Stimulated activated CD8-positive, alpha-beta memory T cell treated with anti-CD3 and anti-CD28 coated beads, Interleukin-4, amount 100 ng/mL, for 1 hour (primary cell): ENCODE measurements at places on chromosomes 1 and 21.

DNA sequence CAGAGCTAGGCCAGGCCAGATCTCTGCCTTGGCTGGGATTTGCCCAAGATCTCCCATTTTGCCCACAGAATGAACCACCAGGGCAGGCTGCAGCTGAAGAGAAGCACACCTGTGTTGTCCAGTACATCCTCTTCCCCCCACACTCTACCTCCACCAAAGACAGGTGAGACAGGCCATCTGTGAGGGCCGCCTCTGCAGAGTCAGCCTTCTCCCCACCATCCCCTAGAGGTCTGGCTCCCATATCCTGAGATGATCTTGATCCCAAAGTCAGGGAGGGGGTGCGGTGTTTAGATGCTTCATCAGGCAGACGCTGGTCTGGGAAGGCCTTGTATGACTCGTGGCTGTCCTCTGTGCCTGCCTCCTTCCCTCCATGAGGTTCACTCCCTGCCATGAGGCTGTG, 28.7 kb downstream of the HYI start:
- no peak for DNase-seq

DNA sequence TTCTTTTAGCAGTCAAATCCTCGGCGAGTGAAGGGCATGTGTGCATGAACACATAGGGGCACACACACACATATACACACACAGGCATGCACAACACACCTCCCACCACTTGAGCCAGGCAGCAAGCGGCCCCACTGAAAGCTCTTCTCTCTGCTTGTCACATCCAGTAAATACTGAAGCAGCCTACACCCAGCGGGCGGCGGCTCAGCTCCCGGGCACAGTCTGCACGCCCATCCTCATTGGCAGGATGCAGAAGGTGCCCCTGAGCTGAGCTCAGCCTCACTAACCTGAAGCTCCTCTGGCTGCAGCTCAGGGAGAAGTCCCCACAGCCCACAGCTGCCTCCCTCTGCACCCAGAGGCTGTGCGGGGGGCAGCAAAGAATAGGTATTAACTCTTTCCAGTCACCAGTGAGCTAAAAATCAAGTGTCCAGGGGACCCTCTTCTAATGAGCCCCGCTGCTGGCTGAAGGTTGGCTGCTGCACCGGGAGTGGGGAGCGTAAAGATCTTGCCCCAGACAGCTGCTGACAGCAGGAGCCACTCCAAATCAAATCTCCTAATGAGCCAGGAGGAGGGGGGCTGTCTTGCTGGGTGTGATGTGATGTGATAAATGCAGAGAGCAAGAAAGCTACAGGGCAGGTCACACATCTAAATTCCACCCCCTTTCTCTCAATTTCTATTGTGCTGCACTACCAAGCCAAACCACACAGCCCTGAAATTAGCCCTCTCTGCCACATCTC, 12.5 kb downstream of the RGS8 start:
- no peak for DNase-seq

- DNase-seq, result no peak
These were observed 1.2 kb downstream of the CEP170 start for GRCh38 chr1:243253926-243254232.

DNA sequence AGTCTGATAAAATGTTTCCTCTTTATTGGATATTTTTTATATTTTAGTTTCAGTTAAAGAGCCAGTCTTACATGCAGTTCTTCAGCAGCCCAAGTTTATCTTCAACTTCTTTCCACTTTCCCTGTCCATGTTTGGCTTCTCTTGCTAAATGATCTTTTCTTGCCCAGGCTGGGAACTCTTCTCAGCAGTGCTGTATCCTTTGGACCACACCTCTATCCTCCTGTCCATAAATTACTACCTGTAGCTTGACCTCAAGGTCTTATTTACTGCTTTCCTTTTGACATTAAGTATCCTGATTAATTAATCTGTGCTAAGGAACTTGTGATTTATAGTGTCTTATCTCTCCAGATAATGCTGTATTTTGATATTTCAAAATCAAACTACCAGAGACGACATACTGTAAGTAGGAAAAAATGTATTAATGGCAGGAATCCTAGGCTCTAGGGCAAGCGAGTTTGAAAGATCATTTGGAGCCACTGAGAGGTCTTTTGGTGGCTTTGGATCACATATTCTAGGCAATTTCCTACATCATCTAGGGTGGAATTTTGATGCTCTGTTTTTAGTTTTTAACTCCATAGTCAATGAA, 20.5 kb upstream of the PDC start:
- DNase-seq, result no peak

- no peak for DNase-seq
These were observed 468.5 kb downstream of the PCP4 start for GRCh38 chr21:40335704-40336103.

DNA sequence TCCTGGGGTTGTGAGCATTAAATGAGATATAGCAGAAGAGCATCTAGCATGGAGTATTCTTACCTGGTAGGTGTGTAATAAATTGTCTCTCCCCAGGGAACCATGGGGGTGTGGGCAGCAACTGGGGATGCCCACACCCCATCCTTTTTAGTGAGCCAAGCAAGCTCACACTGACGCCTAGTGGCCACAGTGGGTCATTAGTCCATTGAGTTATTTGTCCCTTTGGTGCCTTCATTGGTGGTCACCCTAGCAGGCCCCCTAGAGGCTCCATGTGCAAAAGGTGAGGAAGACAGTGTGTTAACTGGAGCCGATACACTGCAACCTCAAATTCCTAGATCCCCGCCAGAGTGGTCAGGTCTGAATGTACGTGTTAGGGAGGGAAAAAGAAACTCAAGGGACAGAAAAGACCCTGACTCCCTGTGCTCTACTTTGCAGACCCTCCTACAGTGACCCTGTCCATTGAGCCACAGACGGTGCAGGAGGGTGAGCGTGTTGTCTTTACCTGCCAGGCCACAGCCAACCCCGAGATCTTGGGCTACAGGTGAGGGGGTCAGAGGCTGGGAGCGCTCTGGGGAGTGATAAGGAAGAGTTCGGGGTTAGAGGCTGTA, 93.3 kb upstream of the CD1D start:
- no peak for DNase-seq

DNA sequence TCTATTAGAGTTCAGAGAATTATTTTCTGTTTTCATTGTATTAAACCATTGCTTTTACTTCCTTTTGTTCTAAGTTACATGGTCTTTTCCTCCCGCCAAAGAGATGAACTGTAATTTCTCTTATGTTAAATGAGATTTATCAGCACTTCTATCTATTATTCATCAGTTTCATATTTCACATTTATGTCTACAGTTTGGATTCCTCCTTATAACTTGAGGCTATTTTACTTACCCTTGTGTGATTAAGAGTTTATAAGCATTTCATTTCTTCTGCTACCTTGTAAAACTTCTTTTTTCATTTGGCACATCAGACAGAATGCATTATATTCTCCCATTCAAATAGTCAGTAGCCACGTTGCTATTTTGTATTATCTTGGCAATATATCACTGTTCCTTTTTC, 248.2 kb downstream of the PLA2G4A start:
- no peak for DNase-seq

GRCh38 chr21:17540530-17540929, 27.7 kb downstream of the CXADR start:
- no peak for DNase-seq

GRCh38 chr1:151143057-151143435, 3.4 kb downstream of the SEMA6C start:
- DNase-seq, result no peak

DNA sequence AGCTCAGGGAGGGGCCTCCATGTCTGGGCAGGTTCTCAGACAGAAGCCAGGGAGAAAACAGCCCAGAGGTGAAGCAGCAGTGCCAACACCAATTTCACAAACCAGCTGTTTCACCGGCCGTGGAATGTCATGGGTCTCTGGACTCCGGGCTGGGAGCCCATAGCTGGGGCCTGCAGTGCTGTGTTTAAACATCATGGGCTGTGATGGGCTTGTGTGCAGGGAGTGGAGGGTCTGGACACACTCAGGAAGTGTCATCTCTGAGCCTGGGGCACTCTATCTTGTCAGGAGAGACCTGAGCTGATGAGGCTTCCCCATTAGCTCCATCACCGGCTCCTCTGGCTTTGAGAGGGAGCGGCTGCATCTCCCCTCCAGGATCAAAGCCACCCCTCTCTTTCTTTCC, 173.6 kb upstream of the IGSF21 start:
- DNase-seq, result no peak

- no peak for DNase-seq
These were observed 44.0 kb downstream of the EDN2 start for GRCh38 chr1:41440321-41441085.

- no peak for DNase-seq
These were observed 61.4 kb downstream of the CLIC6 start for GRCh38 chr21:34730194-34730593.

- no peak for DNase-seq
These were observed 582 bp downstream of the SLC37A1 start for GRCh38 chr21:42513985-42514882.

DNA sequence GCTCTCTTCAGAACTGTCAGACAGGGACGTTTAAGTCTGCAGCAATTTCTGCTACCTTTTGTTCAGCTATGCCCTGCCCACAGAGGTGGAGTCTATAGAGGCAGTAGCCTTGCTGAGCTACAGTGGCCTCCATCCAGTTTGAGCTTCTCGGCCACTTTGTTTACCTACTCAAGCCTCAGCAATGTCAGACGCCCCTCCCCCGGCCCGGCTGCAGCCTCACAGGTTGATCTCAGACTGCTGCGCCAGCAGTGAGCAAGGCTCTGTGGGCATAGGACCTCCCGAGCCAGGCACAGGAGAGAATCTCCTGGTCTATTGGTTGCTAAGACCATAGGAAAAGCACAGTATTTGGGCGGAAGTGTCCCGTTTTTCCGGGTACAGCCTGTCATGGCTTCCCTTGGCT, 89.9 kb upstream of the PDC start:
- DNase-seq, result no peak

DNA sequence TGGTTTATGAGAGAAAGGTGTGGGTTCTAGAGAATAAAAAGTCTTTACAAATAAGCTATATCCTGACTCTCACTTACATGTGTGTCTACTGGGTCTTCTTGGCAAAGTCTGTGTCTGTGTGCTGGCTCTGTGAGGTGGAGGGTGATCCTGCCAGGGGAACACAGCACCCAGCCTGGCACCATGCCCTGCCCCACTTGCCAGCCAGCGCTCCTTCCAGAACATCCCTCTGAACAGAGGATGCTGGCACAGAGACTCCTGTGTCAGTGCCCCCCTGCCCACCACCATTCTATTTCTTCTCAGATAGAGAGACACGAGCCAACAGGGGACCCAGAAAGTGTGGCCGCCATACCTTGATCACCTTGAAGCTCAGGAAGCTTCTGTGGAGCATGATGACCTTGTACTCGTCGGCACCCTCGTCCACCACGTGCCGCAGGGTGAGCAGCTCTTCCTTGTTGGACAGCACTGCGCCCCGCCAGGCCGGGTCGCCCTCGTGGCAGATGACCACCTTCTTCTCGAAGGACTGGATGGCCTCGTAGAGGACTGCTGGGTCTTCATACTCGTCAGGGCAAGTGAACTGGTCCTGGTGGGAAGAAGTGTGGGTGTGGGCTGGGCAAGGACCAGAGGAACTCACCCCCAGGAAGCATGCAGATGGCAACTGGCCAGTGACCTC, 49.7 kb downstream of the NTPCR start:
- DNase-seq, result no peak

GRCh38 chr1:246726881-246727280, 2.7 kb downstream of the SCCPDH start:
- no peak for DNase-seq

- DNase-seq, result no peak
These were observed 280.3 kb upstream of the POU3F1 start for GRCh38 chr1:38326856-38327255.

DNA sequence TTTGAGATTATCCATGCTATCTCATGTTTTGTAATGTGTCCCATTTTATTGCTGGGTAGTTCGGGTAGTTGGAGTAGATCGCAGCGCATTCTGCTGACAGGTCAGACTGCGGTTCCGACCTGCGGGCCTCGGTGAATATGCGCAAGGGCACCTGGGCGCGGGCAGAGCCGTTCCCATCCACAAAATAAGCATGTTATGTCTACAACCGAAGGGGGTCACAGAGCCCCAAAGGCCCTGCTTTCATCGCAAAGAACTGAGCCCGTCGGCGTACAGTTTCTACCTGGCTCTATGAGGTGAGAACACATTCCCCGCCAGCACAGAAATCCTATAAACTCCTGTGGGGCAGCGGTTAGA, 88.4 kb downstream of the PRKAB2 start:
- DNase-seq, result no peak

- DNase-seq, result peak; percentile 38
These were observed 14.4 kb upstream of the CD101 start for GRCh38 chr1:116987256-116987555.

GRCh38 chr1:242212401-242212800, 213.5 kb upstream of the MAP1LC3C start:
- DNase-seq, result no peak

- no peak for DNase-seq
These were observed 1.7 kb downstream of the PIP5K1A start for GRCh38 chr1:151199873-151200581.

DNA sequence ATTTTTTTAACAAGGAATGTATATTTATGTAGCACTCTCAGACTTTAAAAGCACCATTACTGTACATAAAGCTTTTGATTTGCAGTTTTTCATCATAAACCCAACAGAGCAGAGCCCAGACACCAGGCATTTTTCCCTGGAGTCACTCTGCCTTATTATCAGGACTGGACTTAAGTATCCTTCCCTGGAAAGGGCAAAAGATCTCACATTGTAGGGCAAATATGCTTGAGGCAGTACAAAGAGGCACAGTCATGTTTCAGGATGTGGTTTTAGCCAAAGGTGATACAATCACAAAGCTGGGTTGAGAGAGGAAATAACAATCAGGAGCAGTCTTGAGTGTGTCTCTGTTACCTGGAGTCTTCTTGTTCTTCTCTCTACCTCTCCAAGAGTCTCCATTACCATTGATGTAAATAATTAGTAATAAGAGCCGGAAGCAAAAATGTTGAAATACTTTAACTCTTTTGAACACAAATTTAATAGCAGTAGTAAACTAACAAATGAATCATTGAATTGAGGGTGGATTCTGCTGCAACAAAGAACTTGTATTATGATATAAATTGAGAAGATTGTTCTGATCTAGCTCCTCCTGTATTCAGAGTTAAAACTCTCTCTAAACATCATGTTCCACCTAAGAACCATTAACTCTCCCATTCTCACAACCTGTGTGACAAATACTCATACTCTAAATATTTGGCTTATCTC, 160.5 kb downstream of the LTN1 start:
- no peak for DNase-seq

DNA sequence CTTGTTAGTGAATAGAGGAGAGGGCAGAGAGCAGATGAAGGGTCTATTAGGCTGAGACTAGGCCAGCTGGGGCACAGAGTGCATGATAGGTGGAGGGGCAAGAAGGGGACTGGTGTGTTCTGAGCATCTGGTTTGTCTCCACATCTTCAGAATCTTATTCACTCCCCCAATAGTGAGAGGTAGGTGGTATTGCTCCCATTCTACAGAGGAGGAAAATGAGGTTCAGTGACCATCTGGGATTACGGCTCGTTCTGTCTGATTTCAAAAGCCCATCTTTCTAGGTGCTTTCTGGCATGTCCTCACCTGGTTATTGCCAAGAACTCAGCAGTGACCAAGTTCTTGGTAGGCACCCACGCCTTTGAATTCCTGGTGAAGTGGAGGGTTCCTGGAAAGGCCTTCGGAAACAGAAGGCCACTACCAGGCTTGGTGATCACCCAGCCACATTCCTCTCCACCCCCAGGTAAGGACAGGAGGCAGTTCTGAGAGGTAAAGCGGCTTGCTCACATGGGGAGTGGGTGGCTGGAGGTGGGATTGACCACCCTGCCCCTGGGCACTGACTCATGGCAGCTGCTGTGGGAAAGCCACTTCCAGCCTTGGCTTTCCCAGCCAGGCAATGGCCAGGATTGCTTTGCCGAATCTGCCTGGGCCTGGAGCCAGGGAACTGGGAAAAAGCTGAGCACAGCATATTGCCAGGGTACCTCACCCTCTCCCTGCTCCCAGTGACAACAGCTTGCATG, 18.8 kb upstream of the CITED4 start:
- DNase-seq, result no peak

- DNase-seq, result peak; percentile 11
These were observed 125.7 kb upstream of the CXADR start for GRCh38 chr21:17387030-17387617.
